ENCODE measurements at places on chromosomes 6 and 20.
A peak's percentile ranks its signal among the peaks of the same experiment; 100 is the strongest.

- no peak for DNase-seq
Observed at GRCh38 chr20:46935394-46936017, 40.9 kb downstream of the EYA2 start.

GRCh38 chr20:58850693-58851174 is at the start of gene GNAS-AS1:
TSS of gene GNAS-AS1 (minus strand) at chr20:58850902.
- peak; percentile 70 for DNase-seq

GRCh38 chr20:60905919-60906318 is 346.1 kb upstream of the CDH4 start:
- DNase-seq: no peak

- DNase-seq: no peak
Observed at GRCh38 chr6:162706232-162706631, 21.3 kb downstream of the PRKN start.

DNA sequence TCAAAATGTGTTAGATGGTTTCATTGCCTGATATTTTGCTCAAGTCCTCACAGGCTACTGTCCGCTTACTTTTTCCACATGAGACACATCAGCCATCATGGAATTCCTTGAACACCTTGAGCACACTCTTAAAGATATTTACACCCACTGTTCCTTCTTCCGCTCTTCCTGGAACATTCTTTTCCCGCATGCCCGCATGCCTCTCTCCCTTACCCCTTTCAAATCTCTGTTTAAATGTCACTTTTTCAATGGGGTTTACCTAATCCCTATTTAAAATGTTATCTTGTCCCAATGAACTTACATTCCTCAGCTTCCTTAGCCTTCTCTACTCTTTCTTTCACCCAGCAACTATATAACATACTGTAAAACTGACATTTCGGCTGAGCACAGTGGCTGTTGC is 503.3 kb upstream of the PTCHD4 start:
- no peak for DNase-seq

GRCh38 chr6:129500958-129501739 is 208.8 kb downstream of the ARHGAP18 start:
- no peak for DNase-seq

GRCh38 chr20:54995553-54995952 is 520.2 kb downstream of the DOK5 start:
- DNase-seq: no peak

GRCh38 chr6:16045238-16045637 is 83.6 kb upstream of the MYLIP start:
- no peak for DNase-seq

GRCh38 chr20:42714298-42715141 is 475.2 kb downstream of the PTPRT start:
- no peak for DNase-seq

GRCh38 chr20:15795305-15796019 is 777.8 kb downstream of the KIF16B start:
- no peak for DNase-seq

DNA sequence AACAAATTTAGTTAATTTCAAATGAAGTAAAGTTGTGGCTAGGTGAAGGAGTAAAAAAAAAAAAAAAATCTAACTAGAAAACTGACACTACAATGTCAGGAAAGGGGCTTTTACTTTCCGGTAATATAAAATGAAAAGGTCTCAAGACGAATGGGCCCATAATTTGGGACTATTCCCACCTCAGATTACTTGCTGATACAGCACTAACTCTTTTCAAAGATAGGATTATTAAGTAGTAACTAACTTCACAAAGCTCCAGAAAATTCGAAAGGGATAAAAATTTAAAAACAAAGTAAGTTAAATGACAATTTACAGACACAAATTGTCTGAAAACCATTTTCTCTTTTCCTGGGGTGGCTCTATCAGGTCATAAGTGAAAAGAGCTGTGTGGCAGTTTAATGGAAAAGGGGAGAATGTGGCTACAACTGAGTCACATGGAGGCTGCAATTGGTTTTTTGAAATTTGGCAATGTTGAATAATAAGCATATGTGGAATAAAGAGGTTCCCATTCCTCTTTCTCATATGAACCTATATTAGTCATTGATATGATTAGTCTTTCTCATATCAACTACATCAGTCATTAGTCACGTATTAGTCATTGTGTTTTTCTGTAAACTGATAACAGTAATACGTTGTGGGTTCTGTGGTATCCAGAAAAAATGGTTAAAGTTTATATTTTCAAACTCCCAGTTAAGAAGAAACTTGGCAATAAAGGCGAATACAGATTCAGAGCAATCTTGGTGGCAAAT is 78.0 kb downstream of the RWDD2A start:
- DNase-seq: no peak

DNA sequence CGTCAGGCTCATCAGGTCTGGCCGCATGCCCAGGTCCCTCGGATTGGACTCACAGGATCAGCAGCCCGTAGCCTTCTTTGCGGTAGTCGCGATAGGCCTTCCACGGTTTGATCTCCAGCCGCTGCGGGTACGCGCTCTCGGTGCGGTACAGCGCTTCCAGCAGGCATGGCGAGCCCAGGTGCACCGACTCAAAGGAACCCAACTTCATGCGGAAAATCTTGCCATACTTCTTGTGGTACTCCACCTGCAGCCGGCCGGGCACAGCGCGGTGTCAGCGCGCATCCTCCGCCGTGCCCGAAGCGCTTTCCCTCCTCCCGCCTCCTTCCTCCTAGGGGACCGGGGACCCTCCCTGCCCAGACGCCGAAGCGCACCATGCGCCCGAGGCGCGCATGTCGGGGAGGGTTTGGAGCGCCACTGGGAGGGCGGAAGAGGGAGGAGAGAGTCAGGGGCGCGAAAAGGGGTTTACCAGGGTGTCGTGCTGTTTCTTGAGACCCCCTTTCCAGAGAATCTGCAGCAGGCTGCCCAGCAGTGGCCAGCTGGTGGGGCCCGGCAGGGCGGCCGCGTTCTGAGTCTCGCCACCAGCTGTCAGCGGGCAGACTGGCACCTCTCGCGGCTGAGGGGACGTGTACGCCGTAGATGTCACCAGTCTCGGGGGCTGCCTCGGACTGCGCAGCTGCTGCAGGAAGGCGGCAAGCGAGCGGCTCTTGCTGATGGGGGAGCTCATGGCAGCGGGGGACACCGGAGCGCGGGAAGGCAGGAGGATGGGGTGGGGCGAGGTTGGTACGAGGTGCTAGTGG is 732 bp downstream of the CYP24A1 start:
- no peak for DNase-seq

DNA sequence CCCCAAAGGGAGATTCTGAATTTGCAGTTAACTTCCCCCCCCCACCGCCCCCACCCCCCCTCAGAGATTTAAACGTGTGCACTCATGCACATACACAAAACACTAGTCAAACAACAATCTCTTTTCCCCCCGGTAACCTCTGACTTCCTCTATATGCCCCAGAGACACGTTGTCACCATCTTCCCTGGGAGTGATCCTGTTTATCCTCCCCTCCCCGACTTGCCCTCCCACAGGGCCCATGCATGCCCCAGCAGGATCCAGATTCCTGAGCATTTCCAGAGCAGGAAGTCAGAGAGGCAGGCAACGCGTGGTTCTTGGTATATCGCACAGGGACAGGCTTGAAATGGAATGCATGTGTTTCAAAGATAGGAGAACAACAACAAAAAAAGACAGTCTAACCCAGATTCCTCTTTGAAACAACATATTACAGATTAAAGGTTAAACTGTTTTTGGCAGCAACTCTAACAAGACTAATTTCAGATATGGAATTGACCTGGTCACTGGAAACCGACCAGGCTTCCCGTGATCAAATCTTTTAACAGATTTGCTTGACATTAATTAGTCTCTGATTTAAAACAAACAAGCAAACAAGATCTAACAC is 1.3 kb downstream of the BLCAP start:
- no peak for DNase-seq

GRCh38 chr6:14068133-14068532 is 49.4 kb upstream of the CD83 start:
- DNase-seq: no peak

DNA sequence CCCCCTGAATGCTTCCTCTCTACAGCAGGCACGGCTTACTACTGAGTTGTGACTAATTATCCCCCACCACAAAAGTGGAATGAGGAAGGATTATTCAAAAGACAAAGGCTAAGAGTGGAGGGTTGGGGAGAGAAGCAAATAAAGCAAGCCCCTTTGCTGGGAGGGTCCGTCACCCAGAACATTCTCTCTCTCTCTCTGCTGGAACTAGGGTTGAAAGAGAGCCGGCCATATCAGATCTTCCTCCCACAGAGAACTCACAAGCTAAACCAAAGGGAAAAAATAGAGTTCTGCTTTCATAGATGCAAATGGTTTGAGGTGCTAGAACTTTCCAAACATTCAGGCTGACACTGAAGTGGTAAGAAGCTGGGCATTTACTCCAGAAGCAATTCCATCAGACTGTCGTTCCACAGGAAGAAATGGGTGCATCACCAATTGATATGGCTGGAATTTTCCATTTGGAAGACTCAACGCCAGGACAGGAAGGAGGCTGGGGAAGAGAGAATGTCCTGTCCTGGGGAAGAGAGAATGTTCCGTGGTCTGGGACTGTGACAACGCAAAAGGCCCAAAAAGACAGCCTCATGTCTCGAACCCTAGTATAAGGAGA is 7.9 kb downstream of the ZMYND8 start:
- DNase-seq: no peak

- no peak for DNase-seq
Observed at GRCh38 chr6:89927264-89927663, 33.0 kb downstream of the GJA10 start.

DNA sequence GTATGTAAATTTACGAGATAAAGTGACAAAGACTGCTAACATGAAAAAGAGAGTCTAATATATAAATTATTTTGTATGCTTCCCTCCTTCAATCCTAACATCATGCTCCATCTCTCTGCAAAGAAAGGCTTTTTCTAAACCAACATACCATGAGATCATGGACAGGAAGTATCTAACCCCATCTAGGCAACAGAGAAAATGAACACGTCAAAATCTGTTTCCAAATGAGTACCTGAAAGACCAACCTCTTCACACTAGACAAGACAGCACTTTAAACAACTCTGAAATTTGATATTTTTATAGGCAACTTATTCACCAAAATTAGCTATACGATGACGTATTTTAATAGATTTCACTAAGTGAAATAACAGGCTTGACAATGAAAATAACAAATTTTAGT is 54.6 kb downstream of the MAN1A1 start:
- DNase-seq: no peak

- DNase-seq: no peak
Observed at GRCh38 chr20:34420146-34420545, 57.1 kb downstream of the ITCH start.

DNA sequence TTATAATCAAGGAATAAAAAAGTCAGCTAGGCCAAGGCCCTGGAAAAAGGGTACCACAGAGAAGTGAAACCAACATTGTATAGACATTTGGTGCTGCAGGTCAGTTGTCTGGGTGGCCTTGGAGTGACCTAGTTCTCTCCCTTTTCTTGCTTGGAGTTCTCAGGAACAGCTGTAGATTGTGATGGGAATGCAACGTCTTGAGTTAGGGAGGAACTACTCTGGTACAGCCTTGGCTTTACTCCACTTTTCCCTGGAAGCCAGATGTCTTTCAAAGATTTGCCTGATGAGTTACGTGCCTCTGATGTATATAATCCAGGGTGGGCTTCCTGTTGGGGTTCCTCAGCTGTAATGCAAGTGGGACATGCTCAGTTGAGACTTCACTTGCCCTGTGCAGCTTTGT is 694.7 kb downstream of the HTR1B start:
- DNase-seq: no peak

GRCh38 chr20:58192567-58192966 is 35.9 kb downstream of the ANKRD60 start:
- DNase-seq: no peak

DNA sequence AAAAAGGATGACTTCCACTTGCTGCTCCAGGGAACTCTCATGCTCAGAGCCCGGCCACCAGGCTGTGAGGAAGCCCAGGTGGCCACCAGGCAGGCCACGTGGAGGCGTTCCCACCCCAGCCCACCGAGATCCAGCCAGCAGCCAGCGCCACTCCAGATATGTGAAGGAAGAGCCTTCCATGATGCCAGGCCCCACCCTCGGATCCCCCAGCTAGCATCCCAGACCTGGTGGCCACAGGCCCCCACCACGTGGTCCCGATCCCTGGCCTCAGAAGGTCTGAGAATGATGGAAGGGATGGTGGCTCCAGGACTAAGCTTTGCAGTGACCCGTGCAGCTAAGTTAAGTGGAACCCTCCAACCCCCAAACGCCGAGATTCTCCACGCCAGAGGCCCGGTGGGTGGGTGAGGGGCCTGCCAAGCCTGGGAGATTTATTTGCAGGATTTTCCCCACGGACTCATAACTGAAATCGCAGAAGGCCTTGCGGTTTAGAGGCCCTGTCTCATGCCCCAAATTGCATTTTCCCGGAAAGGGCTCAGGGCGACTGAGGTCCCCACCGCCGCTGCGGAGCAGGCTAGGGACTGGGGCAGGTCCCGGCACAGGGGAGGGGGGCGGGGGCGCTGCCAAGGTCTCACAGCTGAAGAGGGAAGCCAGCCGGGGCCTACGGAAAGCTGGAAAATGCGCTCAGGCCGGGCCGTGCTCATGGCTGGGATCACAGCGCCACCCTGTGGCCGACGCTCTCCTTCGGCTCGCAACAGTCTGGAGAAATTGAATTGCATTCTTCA is 31.1 kb upstream of the CST7 start:
- no peak for DNase-seq

DNA sequence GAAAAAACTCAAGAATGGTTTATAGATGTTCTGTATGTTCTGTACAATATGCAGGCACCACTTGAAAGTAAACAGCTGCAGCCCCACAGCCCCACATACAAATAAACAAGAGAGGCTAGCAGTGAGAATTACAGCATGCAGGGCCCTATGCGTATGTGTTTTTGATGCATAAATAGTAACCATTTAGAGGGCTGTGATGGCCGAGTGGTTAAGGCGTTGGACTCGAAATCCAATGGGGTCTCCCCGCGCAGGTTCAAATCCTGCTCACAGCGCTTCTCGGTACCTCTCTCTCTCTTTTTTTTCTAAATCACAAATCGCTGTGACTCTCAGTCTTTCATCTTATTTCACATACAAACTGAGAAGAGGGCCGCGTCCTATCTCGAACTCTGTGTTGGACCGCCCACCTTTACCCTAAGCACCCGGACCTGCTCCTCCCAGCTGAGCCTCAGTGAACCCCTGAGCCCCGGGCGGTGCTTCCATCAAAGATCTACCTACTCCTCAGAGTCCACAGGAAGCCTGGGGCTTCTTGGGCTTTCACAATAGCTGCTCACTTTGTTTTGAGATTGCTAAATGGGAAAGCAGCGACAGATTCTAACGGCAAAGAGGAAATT is 37.7 kb upstream of the PRSS16 start:
- no peak for DNase-seq

- no peak for DNase-seq
Observed at GRCh38 chr6:14706378-14706929, 539.4 kb upstream of the JARID2 start.

DNA sequence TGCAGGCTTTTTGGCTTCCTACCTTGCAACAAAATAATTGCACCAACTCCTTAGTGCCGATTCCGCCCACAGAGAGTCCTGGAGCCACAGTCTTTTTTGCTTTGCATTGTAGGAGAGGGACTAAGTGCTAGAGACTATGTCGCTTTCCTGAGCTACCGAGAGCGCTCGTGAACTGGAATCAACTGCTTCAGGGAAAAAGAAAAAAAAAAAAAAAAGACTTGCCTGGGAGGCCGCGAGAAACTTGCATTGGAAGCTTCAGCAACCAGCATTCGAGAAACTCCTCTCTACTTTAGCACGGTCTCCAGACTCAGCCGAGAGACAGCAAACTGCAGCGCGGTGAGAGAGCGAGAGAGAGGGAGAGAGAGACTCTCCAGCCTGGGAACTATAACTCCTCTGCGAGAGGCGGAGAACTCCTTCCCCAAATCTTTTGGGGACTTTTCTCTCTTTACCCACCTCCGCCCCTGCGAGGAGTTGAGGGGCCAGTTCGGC is 420 bp downstream of the SOX4 start:
- DNase-seq: no peak

GRCh38 chr6:157459327-157459726 is 78.3 kb downstream of the ZDHHC14 start:
- DNase-seq: no peak
